ENCODE measurements at places on chromosomes 16 and 17.
A peak's percentile ranks its signal among the peaks of the same experiment; 100 is the strongest.

GRCh38 chr17:38429476-38430100 is 1.3 kb downstream of the ARHGAP23 start:
- no peak for DNase-seq

DNA sequence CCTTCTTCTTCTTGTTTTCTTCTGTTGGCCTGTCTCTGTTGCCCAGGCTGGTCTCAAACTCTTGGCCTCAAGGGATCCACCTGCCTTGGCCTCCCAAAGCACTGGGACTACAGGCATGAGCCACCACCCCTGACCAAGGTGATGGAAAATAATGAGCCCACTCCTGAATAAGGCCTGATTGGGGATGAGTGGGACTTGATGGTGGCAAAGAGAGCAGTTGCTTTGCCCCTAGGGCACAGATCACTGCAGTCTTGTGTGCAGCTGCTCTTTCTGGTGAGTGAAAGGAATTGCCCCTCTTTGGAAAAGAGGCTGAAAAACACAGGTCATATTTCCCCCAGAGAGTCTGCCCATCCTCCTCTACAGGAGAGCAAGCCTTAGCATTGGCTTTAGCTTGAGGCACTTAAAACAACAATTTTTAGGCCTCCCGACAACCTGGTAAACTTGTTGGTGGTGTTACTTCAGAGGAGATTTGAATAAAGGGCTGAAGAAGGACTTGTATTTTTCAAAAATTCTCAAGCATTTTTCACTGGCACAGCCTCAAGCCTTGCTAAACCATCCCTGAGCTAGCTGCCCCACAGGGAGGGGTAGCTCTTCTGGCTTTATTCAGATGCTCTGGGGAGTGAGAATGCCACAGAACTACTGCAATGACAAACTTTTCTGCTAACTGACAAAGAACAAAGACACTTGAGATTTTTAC is 6.1 kb upstream of the PDP2 start:
- DNase-seq = no peak

DNA sequence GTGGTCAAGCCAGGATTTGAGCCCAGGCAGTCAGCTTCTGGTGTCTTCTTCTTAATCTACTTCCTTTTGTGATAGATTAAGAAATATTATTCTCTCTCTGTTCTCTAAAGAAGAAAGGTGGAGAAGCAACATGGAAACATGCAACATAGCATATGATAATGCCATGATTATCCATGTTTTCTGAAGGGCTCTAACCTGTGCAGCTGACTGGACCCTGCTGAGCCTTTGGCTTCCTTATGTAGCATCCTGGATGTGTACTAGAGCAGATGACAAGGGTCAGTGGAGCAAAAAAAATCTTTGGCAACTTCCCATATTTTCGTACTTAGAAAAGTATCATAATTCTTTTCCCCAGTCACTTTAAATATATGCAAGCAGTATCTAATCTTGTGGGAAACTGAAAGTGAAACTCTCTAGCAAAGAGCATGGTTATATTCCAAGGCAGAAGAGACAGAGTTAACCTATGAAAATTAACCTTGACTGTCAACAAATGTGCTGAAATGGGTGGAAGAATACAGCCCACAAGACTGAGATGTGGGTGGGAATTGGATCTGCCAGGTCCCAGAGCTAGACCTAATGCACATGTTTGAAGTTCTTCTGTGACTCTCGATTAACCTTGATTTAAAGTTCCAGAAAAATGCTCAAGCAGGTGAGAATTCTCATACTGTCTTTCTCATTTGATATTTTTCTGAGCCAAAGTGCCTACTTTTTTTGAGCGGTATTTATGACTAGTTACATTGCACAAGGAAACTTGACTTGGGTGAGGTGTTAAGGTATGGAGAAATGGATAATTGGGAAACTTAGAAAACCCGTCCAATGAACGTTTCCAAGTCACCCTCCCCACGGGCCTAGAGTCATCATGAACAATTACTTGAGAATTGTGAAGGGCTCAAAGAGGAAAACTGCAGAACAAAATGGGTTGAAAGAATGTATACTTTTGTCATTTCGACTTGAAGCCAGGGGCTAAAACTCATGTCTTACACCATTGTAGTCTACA is 248.6 kb downstream of the FTO start:
- DNase-seq = no peak

DNA sequence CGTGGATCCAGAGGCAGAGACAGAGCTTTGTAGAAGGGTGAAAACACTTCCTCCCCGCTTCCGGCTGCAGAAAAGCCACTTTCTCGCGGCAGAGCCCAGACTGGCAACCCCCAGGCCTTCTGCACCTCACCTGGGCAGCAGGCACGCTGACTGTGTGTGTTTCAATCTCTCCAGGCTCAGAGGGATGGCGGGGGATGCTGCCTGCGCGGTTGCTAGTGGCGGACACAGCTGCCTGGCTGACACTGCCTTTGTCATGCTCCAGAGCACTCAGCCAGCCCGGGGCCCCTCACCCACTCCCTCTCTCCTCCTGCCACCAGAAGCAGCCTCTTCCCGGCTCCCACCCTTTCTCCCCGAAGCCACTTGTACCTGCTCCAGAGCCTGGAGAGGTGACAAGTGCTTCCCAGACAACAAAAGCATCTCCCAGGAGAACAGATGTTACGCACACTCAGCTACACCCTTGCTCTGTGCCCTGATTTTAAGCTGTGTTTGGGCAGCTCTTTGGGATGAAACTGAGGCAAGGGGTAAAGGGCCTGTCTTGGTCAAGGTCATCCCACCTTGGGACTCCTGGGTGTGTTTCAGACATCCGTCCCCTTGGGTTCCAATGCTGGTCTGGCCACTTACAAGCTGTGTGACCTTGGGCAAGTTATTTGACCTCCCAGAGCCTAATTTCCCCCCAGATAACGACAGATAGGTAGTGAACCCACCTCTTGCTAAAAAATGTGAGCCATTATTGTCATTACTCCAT is 9.2 kb upstream of the GLIS2 start:
- DNase-seq = no peak

- DNase-seq = no peak
Measured at GRCh38 chr16:47033176-47033575, 59.7 kb upstream of the DNAJA2 start.

GRCh38 chr17:50638966-50639713 is 4.5 kb downstream of the ABCC3 start:
- peak; percentile 89 for DNase-seq

DNA sequence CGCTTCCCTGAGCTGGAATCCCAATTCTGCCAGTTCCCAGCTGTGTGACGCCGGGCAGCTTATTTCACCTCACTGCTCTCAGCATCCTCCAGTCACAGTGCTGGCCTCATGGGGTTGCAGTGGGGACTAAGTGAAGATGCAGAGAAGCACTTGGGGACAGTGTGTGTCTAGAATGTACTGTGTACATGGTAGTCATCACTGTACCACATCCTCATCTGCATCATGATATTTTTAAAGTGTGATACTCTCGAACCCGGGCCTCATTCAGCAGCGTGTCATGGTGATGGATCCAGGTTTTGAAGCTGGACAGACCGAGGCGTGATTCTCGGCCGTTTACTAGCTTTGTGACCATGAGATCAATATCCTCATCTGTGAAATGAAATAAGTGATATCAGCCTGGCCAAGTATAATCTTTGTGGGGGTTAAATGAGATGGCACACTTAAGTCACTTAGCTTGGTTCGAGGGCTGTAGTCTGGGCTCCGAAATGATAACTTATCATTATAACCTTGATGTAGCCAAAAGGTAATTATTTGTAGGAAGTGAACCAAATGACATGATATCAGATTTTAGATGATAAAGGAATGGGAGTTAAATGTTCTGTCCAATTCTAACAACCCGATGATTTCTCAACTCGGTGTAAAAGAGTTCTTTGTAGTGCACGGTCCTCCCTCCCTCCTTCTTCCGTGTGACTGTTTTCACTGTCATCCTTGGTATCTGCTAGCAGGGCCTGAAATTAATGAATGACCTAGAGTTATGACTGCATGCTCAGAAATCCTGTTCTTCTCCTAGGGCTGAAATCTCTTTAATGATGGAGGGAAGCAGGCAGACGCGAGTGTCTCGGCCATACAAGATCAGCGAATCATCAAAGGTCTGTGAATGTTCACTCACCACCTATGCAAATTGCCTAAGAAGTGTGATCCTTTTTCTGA is 2.0 kb downstream of the KLHL36 start:
- DNase-seq = no peak

DNA sequence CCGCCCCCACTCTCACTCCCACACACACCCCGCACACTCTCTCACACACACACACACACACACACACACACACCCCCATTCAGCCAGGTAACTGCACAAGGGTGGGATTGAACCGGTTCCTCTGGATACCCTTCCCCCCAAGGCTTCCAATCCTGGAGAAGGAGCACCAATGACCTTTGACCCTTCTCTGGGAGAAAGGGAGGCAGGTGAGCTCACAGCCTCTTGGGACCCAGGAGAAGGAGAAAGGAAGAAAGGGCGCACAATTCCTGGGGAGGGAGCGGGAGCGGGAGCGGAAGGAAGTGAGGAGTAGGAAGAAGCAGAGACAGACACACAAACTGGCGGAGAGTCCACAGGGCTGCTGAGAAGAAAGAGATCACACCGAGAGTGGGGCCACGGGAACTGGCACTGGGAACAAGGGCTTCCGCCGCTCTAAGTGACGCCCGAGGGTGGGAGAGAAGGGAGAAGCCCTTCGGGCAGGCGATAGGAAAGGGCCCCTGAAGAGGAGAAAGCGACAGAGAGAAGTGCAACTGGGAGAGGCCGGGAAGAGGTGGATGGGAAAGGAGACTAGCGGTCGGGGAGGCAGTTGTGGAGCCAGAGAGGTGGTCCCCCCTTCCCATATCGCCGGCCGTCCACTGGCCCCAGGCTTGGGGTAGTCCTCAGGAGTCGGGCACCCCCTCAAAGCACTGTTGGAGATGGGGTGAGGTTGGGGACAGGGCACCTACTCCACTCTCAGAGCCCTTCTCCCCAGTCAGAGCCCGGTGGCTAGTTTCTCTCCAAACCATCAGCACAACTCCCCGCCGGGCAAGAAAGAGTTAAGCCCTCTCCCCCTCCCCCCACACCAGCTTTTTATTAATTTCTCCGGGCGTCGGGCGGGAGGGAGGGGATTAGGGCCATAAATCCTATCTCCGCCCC is 1.3 kb downstream of the SAMD14 start:
- DNase-seq = no peak

Measured in GOT3 (cell line).